ENCODE measurements at places on chromosomes 3 and 15.

- no peak for DNase-seq
Observed at GRCh38 chr3:42753757-42754156, 19.3 kb downstream of the CCDC13 start.

- no peak for DNase-seq
Observed at GRCh38 chr15:66401130-66402021, 14.7 kb downstream of the MAP2K1 start.

GRCh38 chr3:98038876-98039275, 3.8 kb upstream of the GABRR3 start:
- no peak for DNase-seq

- DNase-seq, result no peak
Observed at GRCh38 chr15:68806220-68807060, 14.3 kb downstream of the ANP32A start.

GRCh38 chr15:78429477-78429876, 8.5 kb upstream of the IREB2 start:
- no peak for DNase-seq

DNA sequence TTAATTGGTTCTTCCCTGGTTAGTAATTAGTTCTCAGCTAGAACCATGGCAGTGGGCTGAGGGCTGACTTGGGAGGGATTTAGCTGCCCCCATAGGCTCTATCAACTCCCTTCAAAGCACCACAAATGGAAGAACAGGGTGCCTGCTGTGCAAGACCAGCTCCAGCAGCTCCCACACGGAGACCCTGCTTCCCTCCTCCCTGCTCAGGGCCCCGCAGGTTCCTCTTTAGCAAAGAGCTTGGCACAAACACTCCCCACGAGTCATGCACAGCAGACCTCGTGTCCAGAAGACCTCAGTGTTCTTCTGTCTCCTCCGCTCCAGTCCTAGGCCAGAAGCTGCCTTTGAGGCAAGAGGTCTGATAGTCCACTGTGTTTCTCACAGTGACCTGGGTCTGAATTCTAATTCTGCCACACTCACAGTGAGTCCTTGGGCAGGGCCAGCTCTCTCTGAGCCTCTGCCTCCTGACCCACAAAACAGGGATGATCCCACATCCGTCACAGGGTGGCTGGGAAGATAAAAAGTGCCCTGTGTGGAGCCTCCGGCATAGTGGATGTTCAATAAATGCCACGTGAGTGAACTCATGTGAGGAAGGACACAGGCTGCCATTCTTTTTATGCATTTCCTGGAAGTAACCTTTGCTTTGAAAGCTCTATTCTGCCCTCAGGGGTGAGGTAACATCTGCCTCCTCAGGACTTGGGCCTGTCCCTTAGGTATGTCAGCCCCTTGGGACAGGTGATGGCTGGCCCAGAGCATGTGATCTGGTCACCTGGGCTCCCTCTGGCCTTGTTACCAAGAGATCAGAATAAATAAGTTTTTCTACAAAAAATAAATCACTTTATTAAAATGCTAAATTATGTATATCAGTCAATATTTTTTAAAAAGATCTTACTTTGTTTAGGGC, 7.6 kb downstream of the RAB6B start:
- no peak for DNase-seq

DNA sequence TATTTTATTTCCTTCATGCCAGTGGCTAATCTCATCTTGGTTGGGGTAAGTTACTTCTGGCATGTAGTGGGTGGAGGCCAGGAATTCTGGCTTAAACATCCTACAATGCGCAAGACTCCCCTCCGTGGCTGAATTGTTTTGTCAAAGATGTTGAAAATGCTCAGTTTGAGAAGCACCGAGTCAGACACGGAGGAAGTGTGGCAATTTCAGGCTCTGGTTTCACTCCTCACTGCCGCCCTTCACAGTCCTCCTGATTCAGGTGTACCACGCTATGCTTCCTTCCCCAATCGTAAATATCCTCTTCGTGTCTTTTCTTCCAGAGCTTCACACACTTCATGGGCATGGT, 150.7 kb downstream of the OPA1 start:
- no peak for DNase-seq

DNA sequence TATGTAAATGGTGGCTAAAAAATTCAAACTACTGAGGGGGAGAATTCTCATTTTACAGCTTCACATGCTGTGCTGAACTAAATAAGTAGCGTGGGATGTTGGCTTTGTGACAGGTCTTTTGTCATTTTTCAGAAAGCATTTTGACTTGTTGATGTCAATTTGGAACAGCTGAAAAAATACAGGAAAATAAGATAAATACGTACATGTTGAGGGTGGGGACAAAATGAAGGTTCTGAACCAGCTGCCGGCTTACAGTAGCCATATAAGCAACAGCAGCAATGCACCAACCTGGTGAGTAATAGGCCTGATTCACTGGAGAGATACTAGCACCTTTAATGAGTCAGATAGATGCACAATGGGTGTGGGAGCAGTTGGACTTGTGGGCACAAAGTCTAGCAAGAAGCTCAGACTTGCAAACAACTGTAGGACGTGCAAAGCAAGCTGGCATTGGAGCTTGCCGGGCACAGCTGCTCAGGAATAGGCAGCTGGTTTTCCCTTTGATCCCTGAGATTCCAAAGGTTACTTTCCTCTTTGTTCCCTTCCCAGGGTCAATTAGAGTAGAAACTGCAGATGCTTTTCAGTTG, 12.9 kb downstream of the B3GNT5 start:
- peak; percentile 85 for DNase-seq

- no peak for DNase-seq
Observed at GRCh38 chr3:16476636-16477035, 36.9 kb downstream of the RFTN1 start.

GRCh38 chr3:186937017-186937875, 6.9 kb downstream of the ST6GAL1 start:
- no peak for DNase-seq

Data from LoVo (cell line).